NCI-H1694 (cell line): ENCODE measurements at places on chromosomes 11 and 22.

GRCh38 chr11:112175599-112175952, 264 bp downstream of the BCO2 start:
- no peak for DNase-seq

- no peak for DNase-seq
Observed at GRCh38 chr22:37381489-37381888, 45.8 kb downstream of the ELFN2 start.

- DNase-seq = no peak
Observed at GRCh38 chr11:44267006-44267749, 42.8 kb downstream of the ALX4 start.

DNA sequence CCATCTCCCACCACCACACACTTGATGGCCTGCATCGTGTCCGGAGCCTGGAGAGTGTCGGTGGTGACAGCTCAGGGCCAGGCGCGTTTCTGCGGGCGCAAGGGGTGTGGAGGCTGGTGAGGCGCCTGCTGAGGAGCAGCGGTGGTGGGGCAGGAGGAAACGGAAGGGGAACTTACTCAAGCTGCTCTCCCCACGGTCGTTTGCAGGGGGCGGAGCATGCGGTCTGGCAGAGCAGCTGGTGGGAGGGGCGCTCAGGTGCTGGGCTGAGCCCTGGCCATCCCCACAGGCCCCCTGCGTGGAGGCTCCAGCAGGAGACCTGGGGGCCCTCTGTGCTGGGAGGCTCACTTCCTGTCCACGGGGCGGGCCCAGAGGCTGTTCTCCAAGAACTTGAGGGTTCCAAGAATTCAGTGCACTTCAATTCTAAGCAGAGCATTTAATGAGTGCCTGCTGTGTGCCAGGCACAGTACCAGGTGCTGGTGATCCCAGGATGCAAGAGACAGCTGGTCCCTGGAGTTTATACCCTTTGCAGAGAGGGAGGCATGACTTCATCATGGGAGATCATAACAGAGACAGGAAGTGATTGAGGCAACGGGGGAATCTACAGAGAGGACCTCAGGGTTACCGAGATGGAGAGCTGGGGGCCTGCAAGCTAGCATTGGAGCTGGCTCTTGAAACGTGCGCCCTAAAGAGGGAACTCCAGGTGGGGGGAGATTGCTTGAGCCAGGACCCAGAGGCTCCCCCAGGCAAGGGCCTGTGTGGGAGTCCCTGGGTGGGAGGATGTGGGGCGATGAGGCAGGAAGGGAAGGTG, at the start of gene RAC2:
TSS of gene RAC2 (minus strand) at position 156 of the 808 bp plus-strand sequence. CDS start at position 35, 121 bp downstream.
- no peak for DNase-seq

GRCh38 chr11:102510439-102511135, 20.0 kb downstream of the MMP7 start:
- no peak for DNase-seq

DNA sequence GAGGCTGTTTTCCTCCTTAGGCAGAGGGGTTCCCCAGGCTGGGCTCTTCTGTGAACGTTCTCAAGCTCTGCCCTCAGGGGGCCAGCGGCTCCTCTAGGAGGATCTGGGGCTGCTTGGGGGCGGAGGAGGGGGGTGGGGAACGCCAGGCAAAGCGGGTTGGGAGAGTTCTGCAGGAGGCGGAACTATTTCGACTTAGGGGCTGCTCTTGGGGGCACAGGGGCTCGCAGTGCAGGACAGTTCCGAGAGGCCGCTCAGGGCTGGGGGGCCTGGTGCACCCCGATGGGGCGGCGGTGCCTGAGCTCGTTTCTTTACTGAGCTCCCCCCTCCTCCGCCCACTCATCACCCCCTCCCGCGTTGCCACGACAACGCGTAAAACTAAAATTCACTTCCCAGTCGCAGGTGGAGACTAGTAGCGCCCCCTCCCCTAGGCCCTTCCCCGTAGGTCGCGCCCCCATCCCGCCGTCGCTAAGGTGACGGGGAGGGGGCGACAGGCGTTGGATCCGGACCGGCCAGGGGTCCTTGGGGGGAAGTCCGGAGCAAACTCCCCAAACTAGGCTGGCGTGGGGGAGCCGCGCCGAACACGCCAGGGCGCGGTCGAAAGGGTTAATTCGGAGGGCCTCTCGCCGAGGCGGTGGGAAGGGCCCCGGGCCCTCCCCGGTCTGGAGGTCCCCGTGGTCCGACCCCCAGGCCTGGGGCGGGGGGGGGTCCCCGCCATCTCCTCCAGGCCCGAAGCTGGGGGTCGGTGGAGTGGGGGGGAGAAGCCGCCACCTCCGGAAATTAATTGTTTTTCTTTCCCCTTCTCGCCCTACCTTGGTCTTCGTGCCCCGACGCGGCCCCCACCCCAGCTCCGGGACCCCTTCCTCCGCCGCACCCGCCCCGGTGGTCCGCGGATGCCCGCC, 857 bp downstream of the SHANK3 start:
- no peak for DNase-seq

GRCh38 chr11:113468726-113469345, 6.4 kb downstream of the DRD2 start:
- no peak for DNase-seq

DNA sequence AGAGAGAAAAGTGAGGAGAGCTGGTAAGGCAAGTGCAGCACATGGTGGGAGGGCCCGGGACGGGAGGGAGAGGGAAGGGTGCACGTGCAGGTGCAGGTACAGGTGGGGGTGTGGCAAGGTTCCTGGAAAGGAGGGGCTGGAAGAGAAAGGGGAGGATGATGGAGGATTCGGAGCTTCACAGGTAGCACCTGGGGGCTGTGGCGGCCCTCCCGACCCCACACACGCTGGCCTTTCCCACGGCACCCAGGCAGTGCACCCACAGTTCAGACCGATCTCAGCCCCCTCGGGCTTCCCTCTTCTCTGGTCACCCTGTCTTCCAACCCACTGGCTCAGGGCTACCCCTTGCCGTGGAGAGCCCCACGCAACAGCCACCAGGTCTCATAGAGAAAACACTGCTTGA, 67.4 kb upstream of the A4GALT start:
- no peak for DNase-seq

GRCh38 chr11:57868491-57868890, 106.9 kb downstream of the CTNND1 start:
- DNase-seq = no peak

DNA sequence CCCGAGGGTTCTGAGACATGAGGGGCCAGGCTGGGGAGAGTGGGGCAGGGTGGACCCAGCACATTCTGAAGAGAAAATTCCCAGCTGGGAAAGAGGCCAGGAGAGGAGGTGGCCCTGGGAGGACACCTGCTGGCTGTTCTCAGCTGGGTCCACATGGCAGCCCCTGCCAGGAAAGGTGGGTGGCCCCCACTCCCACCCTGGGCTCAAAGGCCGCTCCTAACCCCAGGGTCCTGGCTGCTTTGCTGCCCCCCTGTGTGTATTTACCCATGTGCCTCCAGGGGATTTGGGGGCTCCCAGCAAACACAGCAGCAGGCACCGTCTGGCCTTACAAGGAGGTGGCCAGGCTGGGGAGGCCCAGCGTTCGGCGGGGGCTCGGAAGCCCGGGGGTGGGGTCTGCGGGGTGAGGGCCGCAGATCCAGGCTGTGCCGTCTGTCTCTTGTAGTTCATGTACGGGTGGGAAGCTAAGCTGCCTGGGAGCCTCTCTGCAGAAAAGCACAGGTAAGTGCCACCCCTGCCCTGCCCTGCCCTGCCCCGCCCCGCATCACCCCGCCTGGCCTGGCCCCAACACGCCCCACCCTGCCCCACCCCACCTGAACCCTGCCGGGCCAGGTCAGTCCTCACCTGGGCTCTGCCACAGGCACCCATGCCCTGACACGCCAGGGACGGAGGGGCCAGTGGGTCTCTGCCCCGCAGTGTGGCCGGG, 10.6 kb downstream of the MUC5B start:
- DNase-seq = no peak

DNA sequence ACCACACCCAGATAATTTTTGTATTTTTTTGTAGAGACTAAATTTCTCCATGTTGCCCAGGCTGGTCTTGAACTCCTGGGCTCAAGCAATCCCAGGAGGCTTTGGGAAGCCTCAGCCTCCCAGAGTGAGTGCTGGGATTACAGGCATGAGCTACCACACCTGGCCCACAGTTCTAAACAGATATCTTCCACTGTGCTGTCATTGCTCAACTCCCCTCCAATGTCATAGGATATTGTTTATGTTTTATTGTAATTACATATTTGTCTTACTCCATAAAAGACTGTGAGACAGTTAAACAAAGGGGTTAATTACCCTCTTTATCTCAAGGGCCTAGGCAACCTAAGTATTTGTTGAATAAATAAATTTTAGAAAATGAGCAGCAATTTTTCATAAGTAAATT, 204.2 kb downstream of the GRM5 start:
- DNase-seq = no peak

DNA sequence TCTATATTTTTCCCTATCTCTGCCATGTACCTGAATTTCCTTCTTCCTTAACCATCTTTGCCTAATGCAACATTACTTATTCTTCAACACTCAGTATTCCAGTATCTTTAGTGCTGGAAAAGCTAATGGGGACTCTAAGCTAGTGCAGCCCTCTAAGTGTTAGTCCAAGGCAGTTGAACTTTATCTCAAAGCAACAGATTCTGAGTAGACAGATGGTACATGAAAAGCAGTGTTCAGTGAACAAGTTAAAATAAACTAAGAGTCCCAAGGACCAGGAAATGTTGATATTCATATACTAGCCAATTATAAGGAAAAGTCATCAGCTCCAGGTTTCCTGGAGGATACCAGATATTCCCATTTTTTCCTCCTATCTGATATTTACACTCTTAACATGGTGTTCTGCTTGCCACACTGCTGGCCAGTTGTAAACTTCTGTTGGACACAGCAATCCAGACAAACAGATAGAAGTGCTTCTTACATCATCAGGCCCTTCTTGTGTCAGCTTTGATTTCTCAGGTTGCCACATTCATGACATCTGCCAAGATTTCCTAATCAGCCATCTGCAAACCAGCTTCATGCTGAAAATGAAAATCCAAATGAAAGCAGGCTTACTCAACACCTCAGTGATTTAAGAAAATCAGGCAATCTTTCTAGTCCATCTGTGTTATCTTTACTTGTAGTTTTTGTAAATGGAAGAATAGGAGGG, 255.9 kb upstream of the POU2AF2 start:
- DNase-seq = no peak

- DNase-seq = no peak
Observed at GRCh38 chr11:92931746-92932422, 37.6 kb upstream of the MTNR1B start.

DNA sequence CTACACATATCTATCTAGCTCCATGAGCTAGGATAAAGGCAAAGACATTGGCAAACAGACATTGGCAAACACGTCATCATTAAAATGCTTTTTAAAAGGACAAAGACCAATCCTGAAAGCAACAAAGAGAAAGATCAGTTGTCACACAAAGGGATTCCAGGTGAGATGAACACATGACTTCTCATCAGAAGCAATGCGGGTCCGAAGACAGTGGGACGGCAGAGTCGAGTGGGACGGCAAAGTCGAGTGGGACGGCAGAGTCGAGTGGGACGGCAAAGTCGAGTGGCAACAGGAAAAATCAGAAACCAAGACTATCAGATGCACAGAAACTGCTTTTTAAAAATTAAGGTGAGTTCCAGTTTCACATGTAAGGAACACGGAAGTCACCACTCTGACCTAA, 609.5 kb downstream of the BRD1 start:
- no peak for DNase-seq

DNA sequence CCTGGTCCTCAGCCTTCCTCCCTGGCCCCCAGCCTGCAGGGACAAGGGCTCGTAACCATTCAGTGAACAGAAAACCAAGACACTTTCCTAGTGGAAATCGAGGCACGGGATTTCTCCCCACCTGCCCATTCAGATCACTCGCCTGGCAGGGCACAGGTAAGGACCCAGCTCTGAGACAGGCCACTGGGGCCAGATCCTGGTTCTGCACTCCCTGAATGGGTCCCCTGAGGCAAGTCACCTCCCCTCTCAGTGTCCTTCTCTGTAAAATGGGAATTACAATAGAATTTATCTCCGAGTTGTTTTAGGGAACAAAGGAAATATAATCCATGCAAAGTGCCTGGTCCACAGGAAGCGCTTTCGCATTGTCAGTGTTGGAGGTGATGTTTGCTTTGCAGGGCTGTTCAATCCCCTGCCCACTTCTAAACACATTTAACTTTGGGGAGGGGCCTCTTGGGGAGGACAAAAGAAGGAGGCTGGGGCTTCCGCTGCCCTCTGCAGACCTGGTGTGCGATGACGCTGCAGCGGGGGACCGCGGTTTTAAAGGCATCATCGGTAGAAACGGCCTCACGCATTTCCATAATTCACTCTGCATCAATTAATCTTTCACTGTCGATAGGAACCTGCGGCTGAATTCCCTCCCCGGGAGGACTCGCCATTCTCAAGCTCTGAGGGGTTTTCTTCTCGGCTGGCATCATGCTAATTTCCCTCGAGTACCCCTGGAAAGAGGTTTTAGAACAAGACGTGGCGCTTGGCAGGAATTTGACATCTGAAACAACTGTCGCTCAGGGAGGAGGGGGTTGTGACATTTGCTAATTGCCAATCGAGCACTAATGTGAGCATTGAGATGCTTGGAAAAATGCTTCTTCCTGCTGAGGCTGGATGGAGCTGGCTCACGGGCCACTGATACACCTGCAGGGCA, 70.4 kb upstream of the FGF3 start:
- DNase-seq = no peak

DNA sequence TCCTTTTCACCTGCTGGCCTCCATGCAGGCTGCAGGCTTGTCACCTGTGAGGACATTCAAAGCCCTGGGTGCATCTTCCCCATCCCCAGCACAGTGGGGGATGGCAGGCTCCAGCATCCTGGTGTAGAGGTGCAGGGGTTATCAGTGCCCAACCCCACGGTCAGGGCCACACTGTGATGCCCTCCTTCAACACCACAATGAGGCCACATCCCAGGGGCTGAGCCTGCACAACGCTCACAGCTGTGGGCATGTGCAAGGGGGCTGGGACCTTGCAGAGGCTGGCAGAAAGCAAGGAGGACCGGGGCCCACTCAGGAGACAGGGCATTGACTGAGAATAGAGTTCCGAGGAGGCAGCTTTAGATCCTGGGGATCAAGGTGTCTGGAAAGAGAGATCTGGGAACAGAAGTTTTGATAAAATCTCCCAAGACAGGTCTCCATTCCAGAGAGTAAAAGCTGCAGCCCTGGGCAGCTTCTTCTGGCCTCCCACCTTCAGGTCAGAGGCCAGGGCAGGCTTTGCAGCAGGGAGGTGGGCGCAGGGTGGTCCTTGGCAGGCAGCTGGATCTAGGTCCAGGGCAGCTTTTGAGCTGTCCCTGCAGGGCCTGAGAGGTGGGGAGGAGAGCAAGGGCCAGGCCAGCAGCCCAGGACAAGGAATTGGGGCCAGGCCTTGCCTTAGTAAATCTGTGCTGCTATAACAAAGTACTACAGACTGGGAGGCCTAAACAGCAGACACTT, 250.8 kb upstream of the B3GAT1 start:
- no peak for DNase-seq

- DNase-seq = no peak
Observed at GRCh38 chr11:28417601-28418323, 309.6 kb downstream of the METTL15 start.
